ENCODE measurements at places on chromosomes 1 and 21.

DNA sequence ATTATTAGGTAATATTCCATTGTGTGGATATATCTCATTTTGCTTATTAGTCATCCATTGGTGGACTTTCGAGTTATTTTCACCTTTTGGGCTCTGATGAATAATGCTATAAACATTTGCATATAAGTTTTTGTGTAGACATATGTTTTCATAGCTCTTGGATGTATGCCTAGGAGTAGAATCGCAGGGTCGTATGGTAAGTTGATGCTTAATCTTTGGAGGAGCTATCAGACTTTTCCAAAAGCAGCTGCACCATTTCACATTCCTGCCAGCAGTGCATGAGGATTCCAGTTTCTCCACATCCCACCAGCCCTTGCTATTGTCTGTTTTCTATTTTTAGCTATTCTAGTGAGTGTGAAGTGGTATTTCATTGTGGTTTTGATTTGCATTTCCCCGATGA, 120.3 kb upstream of the TMEM51 start:
- DNase-seq: no peak

GRCh38 chr1:215476541-215476940, 90.6 kb upstream of the KCTD3 start:
- DNase-seq: no peak

- DNase-seq: no peak
Measured at GRCh38 chr1:171916315-171916771, 75.0 kb downstream of the DNM3 start.

DNA sequence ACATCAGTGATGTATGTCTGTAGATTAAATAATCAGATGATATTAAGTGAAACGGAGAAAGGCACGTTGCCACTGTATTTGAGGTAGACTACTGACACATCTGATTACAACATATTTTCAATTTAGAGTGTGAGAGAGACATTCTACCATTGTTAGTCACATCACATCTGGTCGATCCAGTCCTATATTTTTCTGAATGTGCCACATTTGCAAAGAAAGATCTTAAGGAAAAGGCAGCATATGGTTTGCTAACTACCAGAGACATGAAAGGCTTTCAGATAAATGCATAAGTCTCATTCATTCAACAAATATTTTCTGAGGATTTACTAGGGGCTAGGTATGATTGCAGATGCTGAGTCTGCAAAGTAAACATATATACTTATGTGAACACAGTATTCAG, 114.3 kb upstream of the RUNX1 start:
- no peak for DNase-seq

DNA sequence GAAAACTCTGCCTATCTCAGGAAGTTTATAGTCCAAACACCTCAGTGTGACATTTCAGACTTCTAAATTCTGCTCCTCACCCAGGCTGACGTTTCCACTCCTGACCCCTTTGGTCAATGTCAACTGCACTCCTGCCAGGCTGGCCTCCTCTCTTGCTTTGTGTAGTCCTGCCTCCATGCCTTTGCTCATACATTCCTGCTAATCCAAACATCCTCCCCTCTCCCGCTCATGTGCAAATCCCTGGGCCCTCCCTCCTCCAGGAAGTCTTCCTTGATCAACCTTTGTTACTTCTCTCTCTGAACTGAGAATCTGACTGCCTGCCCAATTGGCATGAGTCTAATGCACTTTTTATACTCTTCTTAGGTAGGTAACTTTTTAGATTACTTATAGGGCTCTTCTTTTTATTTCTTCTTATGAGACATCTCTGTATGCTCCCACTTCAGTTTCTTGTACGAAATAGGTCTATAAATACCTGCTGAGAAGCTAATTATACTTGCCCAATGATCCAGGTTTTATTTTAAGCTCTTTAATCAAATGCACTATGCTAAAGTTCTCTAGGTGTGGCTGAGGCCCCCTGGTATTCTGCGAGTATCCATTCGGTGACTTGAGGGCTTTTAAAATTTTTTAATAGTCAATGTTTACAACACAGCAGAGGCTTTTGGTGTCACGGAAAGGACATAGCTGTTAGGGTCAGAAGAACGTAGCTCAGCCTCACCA, 128.1 kb downstream of the PLXNA2 start:
- peak; percentile 43 for DNase-seq

DNA sequence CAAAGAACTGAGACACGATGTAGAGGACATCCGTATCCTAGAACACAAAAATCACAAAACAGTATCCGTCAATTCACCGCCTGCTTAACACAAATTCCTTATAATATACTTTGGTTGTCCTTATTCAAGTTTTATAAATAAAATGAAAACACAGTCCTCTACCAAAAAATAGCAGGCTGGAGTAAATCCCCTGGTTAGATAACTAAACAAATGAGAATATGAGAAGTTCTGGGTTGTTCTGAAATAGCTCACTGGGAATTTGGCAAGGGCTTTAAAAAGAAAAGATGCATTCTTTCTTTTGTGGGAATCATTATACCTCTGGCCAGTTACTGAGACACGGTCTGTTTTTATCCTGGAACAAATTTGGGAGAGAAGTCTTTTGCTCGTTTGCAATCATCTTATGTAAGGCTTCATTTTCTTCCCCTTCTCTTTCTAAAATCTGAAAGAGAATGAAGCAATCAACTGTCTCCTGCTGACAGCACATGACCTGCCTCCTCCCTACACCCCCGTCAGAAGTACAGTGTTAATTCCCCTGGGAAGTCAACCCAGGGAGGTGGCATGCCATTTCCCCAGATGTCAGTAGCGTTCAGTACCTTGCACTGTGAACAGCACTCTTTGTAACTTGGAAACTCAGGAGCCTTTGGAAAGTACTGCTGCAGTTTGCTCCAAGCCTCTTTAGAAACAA, 37.1 kb upstream of the RAP1GAP start:
- DNase-seq: peak; percentile 76

DNA sequence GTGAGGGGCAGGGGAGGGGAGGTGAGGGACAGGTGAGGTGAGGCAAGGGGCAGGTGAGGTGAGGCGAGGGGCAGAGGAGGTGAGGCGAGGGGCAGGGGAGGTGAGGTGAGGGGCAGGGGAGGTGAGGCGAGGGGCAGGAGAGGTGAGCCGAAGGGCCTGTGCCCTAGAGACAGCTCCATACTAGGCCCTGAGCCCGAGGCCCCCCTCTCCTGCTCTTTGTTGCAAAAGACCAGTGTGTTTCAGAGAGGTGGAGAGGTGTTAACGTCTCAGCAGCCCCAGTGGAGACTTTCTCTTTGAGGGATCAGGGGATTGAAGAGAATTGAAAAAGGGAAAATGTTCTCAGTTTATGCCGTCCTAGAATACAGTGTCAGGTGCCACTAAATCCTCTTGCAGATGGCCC, 44.2 kb downstream of the EPHB2 start:
- peak; percentile 68 for DNase-seq

- peak; percentile 67 for DNase-seq
Measured at GRCh38 chr1:229848752-229849677, 218.0 kb upstream of the GALNT2 start.

DNA sequence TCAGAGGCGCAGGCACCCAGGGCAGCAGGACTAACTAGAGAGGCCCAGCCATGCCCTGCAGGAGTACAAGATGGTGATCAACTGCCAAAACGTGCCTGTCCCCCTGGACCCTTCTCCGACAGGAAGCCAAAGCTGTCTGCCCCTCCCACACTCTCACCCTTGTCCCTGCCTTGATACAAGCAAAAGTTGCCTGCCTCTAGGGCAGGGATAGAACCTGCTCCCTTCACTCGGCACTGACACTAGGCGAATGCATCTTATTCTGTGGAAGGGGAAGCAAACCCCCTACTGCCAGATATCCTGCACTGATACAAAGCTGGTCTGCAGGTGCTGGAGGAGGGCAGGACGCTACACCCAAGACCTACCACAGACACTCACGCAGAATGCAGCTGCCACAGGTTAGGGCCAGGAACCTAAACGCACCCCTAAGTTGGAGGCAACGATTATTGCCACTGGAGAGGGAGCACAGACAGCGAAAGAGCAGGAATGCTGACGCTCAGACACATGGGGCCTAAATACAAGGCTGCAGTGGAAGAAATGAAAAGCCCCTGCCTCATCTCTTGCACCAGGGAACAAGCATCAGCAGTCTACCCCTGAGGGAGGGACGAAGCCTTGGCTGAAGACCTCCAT, 3.7 kb downstream of the TARBP1 start:
- peak; percentile 33 for DNase-seq

GRCh38 chr1:245986404-245987218, 520.5 kb downstream of the SMYD3 start:
- no peak for DNase-seq

DNA sequence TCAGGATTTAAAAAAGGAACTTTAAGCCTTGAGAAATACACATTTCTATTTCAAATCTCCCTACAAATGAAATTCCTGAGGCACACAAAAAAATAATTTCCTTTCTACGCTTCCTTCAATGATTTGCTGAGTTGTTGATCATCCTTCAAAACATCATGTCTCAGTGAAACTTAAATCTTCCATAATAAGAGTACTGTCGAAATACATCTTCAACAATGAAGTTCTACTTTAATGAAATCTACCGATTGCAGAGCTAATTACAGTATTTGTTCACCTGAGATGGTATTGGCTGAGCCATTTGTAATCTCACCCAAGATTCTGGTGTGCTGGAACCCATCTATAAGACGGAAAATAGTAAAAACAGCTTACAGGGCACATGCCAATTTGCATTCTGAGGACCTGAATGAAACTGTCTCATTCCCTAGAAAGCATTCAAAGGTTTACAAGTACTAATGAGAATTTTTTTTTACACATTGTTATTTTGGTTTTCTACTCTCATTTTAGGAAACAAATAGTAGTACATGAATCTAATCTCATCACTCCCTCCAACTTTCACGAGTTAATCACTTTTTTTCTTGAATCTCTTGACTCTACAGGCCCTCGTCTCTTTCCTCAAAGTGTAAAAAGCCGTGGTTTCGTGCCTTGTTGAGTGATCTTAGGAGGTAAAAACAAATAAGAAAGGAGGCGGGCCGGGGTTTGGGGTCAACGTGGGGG, 1.1 kb downstream of the CHML start:
- DNase-seq: no peak

DNA sequence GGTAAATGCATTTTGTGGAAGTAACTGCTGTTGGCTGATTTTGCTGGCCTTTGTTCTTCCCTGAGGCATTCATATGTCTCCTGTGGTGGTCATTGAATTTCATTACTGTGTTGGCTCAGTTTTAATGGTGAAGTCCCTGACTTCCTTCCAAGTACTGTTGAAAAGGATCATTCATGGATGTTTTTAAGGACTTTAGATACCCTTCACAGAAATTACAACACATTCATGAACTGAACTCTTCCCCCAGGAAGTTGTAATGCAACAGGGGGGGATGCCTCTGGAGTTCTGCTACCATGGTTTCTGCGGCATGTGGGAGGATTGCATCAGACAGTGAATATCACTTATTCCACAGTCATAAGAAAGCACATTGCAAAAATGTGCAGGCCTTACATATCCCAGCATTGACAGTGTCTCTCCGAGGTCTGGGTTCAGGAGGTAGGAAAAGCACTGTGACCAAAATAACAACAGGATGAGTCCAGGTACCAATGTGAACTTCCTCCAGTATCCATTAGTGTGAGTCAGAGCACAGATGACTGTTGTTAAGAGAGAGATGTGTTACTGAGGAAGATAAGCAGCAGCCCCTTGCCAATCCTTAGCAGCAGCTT, 2.1 kb upstream of the RAB3GAP2 start:
- peak; percentile 5 for DNase-seq
